ENCODE measurements at places on chromosomes 3 and 15.
A peak's percentile ranks its signal among the peaks of the same experiment; 100 is the strongest.

DNA sequence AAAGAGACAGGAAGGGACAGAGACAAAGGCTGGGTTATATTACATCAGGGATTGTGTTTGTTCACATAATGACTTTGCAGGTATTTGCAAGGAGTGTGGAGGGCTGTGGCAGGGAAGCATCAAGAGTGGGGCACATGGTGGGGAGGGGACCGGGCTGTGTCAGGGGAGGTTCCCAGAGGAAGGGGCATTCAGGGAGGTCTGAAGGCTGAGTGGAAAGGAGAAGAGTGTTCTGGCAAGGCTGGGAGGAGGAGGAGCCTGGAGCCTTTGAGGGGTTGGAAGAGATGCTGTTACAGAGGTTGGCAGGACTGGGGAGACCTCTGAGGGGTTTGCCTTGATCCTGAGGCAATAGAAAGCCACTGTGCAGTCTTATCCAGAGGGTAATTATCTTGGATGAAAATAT is 49.4 kb downstream of the EXOG start:
- DNase-seq, result no peak

DNA sequence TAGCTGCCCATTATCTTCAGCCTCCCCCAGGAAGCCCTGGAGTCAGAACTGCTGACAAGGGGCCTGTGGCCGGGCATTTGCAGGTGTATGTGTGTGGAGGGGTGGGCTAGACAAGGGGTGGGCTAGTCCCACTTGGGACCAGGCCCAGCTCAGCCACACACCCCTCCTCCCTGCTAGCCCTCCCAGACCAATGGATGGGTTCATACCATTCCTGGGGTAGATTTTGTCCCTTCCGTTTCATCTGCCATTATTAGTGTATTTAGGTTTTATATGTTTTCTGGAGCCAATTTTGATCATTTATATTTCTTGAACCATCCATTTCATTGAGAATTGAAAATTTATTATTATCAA is 42.2 kb downstream of the MRAS start:
- DNase-seq, result no peak

DNA sequence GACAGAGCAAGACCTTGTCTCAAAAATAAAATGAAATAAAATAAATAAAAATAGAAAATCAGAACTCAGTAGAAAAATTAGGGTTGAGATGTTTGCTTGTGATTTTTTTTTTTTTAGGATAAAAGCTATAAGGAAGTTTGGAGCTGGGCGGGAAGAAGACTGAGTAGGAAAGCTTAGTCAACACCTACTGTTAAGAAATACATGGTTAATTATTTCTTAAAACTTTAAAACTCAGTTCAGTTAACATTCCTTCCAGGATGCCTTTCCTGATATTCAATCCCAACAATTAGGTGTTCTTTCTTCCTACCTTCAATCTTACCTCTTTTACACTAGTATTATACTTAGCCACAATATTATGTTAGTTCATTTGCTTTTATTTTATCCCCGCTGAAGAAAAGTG is 246.2 kb downstream of the LSAMP start:
- no peak for DNase-seq

DNA sequence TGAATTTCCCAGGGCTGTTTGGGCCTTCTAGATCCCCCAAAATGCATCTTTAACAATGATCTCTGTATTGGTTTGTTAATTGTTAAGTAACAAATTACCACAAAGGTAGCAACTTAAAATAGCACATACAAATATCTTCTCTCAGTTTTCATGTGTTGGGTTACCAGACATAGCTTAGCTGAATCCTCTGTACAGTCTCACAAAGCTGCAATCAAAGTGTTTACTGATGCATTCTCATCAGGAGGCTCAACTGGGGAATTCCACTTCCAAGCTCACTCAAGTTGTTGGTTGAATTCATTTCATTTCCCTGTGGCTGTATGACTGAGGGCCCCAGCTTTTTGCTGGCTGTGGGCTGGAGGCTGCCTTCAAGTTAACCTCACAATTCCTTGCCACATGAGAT is 297.6 kb downstream of the RPLP1 start:
- no peak for DNase-seq

- no peak for DNase-seq
Measured at GRCh38 chr3:171306631-171307030, 153.6 kb downstream of the TNIK start.

DNA sequence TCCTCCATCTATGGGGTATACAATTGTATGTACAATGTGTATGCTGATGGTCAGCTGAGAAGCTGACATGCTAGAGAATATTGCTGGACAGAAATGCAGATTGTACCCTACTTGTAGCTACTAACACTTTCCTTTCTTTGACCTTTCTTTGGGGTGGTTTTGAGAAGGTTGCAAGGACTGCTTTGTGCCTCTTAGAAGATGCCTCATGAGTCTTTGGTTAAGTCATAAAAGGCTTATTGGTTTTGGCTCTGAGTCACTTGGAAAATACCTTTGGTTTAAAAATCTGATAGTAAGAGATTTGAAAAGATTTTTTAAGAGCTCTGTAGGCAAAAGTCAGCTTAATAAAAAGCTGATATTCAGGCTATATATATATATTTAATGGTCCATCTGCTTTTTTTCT is 71.5 kb downstream of the ZMAT3 start:
- DNase-seq, result no peak

GRCh38 chr3:157409516-157409915 is 27.1 kb upstream of the PTX3 start:
- peak; percentile 41 for DNase-seq

GRCh38 chr15:70195587-70196305 is 98.0 kb upstream of the TLE3 start:
- DNase-seq, result no peak

GRCh38 chr3:51686512-51687215 is 15.6 kb downstream of the TEX264 start:
- DNase-seq, result no peak

DNA sequence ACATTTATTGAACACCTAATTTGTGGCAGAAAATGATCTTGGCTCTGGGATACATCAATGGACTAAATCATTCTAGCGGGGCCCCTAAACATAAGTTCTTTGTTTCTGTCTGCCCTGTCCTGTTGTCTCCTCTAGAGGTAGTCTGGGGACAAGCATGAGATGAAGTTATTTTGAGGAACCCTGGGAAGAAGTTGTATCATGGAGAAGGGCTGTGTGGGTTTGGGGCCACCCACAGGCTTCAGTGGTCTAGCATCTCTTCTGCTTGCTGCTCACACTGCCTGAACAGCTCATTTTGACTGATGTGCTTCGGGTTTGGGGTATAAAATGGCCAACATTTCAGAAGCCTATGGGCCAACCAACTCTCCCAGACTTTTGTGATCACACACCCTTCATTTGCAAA is 50.3 kb upstream of the OSBPL11 start:
- DNase-seq, result no peak

- no peak for DNase-seq
Measured at GRCh38 chr3:114060906-114061655, 4.5 kb downstream of the QTRT2 start.

GRCh38 chr15:77464129-77464865 is 43.6 kb downstream of the HMG20A start:
- no peak for DNase-seq

DNA sequence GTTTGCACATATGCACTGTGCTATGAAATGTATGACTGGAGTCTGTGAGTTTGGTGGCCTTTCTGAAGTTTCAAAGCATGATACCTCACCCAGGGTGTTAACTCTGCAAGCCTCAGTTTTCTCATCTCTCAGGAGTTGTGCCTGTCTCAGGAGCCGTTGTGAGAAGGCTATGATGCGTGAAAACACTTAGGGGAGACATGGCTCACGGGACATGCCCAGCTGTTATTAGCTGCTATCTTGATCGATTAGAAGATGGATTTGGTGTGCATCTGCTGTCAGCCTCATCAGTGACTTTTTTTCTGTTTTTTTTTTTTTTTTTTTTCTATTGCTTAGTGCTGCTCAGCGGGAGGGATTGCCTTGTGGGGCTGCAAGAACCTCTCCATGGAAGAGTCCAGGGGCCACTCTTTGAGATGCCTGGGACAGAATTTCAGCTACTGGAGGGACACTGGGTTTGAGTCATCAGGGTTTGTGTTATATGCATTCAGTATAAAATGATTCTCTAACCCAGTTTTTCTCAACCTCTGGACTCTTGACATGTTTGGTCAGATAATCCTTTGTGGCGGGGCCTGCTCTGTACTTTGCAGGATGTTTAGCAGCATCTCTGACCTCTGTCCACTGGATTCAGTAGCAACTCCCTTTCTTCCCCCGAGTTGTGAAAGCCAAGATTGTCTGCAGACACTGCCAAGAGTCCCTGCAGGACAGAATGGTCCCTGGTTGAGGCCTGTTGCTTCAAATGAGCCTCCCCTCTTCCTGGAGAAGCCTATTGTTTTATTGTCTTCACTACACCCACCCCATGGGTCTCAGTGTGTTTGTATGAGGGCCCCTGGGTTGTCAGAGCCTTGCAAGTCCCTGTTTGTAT is 181.4 kb downstream of the CACNA2D3 start:
- no peak for DNase-seq

- no peak for DNase-seq
Measured at GRCh38 chr3:42673082-42673481, 12.3 kb upstream of the KLHL40 start.

DNA sequence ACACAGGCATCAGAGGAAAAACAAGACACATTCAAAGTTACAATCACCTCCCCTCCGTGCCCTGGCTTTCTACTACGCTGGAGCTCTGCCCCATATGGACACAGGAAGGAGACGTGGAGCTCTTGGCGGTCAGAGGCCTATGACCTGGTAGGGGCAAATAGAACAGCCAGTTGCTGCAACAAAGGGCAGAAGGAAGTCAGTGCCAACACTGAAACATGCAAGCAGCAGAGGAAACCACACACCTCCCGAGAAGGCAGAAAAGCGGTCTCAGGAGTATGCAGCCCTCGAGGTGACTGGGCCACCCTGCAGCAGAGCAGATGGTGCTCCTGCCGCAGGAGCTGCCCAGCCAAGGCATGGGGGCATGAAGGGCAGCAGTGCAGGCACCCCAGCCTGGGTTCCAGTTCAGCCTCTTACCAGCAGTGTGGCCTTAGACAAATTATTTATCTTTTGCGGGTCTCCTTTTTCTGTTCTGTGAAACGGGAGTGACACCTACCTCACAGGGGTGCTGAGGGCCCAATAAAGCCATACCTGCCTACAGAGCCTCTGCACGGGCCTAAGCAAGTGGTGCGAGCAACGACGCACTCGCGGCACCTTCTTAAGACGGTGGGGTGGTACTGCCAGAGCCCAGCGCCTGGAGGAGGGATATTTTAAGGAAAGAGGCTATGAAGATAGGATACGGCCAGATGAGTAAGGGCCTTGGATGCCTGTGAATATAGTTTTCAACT is 8.6 kb downstream of the ZXDC start:
- DNase-seq, result no peak

GRCh38 chr15:58057559-58057958 is 8.0 kb downstream of the ALDH1A2 start:
- no peak for DNase-seq

DNA sequence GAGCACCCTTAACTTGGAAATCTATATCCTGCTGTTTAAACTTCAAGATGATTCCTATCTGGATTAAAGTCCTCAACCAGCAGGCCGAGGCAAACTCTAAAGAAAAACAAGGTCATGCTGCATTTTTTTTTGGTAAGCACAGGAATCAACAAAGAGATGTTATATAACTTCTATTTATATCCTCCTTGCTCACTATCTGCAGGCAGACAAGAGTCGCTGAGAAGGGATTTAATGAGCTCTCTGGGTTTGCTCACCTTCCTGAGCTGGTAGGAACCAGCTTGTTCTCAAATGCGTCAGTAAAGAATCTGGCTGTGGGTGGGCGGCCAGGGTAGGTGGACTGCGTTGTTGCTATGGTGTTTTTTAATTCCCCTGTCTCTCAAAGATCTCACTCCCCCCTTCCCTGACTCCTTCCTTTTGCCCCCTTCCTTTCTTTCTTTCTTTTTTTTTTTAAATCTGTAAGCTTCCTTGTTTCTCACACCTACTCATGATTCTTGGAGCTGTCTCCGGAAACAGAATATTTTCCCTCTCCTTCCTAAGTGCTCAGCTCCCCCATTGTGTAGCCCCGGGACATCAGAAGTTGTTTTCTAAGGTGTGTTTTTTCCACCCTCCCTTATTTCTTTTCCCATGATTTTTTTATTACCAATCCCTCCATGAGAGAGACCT is 228.8 kb upstream of the BHLHE40 start:
- DNase-seq, result no peak

DNA sequence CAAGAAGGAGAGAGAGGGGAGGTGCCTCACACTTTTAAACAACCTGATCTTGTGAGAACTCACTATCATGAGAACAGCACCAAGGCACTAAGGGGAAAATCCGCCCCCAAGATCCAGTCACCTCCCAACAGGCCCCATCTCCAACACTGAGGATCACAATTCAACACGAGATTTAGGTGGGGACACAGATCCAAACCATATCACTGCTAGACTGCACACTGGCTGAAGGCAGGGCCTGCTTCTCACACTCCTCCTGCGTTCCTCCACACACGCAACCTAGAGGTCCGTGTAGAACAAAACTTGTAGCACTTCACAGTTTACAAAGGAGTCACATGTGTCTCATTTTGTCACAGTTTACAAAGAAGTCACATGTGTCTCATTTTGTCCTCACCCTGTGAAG is 97.8 kb downstream of the DAPK2 start:
- DNase-seq, result no peak

DNA sequence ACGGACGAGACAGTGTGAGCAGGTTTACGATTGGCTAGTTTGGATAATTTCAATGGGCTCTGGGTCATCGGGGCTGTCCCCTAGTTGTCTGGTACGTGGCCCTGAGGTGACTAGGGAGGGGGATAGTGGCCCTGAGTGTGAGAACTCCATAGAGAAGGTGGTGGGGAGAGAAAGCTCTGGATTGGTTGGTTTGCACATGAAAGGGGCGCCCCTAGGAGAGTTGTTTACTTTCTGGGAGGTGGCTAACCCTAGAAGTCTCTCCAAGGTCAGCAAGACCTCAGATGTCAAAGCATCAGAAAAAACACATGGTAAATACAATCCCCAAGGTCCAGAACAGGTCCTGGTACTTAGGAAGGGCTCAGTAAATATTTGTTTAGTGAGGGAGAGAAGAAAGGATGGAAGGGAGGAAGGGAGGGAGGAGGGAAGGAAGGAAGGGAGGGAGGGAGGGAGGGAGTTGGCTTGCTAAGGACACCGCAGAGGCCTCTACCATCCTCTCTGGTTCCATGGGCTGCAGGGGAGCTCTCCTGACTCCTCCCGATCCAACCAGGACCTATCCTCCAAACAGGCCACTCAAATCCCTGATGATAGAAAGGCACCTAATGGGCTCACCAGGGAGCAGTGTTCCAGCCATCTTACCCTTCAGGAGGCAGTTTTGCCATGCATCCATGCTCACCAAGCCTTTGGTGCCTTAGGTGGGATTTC is 3.0 kb upstream of the TRH start:
- no peak for DNase-seq

DNA sequence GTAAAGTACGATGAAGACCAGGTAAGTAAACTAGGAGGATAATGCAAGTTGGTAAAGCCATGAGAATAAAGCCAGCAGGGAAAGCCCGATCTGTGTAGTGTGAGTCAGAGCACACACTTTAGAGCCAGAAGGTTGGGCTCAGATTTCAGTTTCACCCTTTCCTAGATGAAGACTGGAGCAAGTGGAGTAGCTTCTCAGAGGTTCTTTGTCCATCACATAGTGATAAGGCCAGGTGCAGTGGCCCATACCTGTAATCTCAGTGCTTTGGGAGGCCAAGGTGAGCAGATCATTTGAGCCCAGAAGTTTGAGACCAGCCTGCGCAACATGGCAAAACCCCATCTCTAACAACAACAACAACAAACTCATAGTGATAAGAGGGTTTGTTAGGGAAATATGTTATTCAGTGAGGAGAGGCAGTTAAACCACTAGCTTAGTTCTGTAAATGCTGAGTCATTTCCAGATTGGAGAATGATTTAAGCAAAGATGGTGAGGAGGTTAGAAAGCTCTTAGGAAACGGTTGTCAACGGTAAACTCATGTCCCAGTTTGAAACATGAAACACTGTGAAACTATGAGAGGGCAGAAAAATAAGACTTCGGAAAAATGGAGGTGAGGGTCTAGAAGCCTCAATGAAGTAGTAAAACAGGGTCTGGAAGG is 39.0 kb downstream of the IL12A start:
- DNase-seq, result no peak

Measured in NCI-H1694 (cell line).